ENCODE measurements at places on chromosomes 2 and 18.

DNA sequence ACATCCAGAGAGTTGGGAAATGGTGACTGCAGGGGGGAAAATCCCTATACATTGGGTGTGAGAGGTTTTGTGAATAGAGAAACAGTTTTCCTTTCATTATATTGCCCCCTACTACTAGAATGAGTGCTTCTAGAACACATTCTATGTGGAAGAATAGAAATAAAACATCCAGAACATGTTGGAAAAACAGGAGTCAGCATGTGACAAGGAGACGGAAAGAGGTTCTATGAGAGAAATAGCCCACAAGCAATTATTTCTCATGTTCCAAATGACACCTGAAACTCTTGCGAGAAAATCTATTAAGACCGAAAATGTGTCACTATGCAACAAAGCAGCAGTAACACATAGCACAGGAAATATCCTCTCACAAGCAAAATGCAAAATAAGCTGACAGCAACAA is 202.7 kb upstream of the SPOPL start:
- no peak for DNase-seq

DNA sequence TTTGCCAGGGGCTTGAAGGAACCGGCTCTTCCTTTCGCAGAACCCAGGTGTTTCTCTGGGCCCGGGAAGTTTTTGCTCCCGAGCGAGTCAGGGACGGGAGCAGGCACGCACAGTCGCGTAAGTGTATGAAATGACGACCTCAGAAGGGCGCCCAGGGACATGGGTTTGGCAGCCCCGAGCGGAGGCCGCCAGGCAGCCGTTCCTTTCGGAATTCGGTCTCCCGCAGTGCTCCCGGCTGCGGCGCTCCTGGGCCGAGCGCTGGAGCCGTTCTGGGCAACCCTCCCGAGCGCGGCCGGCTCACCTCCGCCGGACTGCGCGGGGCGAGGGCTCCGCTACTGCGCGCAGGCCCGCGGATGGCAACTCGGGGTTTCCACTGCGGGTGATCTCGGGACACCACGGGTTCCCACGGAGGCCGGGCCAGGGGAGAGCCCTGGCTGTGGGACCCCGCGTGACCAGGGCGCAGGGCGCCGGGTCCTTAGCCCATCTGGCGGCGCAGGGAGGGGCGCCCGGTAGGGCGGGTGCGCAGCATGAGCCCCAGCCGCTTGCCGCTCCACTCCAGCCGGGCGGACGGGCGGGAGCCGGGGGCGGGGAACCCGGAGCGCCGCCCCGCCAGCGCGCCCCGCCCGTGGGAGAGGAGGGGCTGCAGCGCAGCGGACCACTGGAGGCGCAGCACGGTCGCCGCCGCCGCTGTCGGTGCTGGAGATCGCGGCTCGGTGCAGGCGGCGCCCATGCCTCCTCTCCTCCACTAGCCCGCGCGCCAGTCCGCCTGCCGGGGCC is at the start of gene OSBPL6:
OSBPL6 (plus strand) TSS at position 690 of the 777 bp plus-strand sequence. CDS start 111,673 bp downstream, outside the sequence.
- peak; percentile 84 for DNase-seq

DNA sequence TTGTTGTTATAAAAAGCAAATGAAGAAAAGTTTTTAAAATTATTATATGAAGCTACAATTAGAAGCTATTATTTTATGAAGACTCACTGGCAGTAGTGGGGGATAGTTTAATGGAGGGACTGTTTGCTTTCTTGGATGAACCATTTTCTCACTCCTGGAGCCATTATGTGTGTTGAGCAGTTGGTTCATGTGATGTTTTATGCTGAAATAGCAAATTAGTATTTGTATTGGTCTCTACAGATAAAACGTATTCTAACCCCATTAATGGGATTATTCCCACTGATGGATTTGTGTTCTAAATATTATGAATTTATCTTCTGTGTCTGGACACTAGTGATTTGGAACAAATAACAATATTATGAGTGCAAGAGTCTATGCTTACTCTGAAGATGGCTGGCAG is 507.5 kb upstream of the FSHR start:
- no peak for DNase-seq

DNA sequence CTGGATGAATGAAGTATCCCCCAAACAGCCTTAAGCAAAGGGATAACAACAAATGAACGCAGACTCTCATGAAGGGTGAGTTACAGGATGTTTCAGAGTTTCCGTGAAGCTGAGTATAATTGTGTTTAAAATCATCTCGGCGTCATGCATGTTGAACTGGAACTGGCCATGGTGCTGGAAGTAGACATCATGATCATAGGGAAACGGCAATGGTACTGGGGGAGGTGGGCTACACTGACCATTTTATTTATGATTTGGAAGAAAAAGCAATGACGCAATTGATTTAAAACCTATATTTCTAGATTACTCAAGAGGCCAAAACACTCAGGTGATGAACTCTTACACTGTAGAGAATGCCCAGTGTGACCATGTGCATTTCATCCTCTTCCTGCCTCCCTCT is 387.9 kb upstream of the MYT1L start:
- no peak for DNase-seq

DNA sequence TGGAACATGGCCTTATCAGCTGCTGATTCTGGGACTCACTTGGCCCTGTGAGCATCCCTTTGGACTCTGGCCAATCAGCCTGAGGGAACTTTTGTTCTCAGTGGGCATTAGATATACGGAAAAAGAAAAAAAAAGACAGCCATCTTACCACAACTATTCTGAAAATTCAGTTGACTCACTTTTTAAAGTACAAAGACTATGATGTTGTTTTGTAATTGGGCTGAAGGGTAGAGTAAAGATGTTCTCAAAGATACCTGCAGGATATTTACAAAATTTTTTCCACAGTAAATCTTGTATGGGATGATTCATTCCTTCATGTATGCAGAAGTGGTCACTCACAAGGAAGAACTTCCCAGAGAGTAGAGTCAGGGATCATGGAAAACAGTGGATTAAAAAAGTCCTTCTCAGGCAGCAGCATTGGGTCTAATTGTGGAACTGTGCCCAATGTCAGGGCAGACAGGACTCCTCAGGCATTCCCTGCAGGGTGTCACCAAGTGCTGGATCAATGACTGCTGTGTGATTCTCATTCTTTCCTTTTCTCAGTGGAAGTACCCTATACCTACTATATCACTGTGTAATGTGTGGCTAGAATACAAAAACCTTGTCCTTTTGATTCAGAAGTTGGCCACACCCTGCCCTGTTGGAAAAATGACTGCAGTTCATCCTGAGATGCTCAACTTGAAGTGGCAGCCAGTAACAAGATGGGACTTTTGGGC is 35.4 kb downstream of the SULT1C4 start:
- peak; percentile 88 for DNase-seq

- DNase-seq: no peak
Measured at GRCh38 chr2:68775272-68775842, 40.7 kb downstream of the ARHGAP25 start.
